ENCODE measurements at places on chromosomes 2 and 18. TPM values are rescaled to one million over a fixed set of nuclear protein-coding genes. Genes with fewer than 3 reads are reported as not detected.

DNA sequence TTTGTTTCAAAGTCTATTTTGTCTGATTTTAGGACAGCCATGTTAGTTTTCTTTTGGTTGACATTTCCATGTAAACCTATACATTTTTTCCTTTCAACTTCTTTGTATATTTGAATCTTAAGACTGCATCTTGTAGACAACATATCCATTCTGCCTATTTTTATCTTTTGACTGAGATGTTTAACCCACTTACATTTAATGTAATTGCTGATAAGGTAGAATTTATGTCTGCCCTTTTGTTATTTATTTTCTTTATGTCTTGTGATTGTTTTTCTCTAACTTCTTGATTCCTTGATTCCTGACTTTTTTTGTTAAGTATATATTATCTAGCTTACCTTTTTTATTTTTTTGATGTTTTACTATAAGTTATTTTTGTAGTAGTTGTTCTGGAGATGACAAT is 542.5 kb downstream of the SUCLG1 start:
- DNase-seq, result no peak

DNA sequence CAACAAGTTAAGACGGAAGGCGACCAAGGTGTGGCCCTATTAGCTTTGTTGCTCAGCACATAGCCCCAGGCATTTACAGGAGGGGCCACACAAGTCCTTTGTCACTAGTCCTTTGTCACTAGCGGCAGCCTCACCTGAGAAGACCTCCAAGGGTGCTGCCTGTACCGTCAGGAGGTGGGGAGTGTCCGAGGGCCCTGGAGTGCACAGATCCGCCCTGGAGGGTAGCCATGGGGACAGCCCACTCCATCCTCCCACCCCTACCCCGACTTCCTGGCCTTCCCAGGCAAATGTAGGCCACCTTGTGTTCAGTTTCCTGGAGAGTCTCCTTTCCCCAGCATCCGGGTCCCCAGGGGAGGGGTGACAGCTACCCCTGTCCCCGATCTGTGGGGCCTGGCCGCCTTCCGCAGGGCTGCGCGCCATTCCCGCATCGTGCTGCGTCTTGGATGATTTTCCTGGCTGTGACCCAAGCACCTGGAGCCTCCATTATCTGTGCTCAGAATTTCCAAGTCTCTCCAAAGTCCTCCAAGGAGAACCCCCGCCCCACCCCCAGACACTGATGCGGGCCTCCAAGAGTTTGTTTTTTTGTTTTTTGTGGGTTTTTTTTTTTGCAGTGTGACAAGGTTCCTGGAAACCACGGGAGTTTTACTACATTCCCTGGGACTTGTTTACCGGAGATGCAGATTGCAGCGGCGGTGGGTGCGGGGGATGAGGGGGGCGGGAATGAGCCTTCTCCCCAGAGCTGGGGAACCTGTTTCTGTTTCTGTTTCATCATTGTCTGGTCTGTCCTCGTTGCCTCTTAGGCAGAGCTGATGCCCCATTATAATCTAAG is 28.6 kb downstream of the TEX44 start:
- DNase-seq, result no peak

KIDINS220 gene
- 97.5 TPM for total RNA-seq

DNA sequence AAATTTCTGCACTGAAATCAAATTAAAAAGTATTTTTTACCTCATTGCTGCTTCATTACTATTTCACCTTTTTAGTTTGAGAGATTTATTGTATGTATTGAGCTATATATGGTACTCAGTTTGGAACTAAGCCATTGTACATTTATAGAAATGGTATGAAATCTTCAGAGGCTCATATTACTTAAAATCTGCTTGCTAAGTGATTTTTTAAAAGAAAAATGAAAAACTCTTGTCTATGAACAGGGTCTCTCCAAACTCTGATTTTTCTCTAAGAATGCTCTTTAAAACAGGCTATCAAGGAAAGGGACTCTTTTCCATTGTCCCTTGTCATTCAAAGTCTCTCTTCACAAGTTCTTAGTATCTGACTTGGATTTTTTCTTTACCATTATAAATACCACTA is 31.8 kb downstream of the C1D start:
- peak; percentile 42 for DNase-seq

DNA sequence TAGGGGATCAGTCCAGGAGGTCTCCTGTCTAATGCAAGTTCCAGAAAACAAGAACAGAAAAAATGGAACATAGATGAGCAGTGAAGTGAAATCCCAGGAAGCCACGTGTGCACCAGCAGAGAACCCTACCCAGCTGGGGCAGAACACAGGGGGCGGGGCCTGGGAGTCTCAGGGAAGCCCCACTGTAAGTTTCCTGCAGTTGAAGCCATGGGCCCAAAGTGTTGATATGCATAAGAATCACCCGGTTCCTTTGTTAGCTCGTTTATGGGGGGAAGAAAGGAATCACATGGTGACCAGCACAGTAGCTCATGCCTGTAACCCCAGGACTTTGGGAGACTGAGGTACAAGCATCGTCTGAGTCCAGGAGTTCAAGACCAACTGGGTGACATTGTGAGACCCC is 131.3 kb downstream of the INO80D start:
- DNase-seq, result no peak

- DNase-seq, result no peak
Measured at GRCh38 chr2:28227498-28227897, 165.2 kb upstream of the FOSL2 start.

- DNase-seq, result peak; percentile 9
Measured at GRCh38 chr2:198254536-198255090, 450.2 kb downstream of the PLCL1 start.

TMEM37 gene
- not detected for total RNA-seq

Measured in umbilical cord (tissue), 2 donors.